T-helper 2 cell (primary cell): ENCODE measurements at places on chromosomes 5 and 9.

- no peak for DNase-seq
These were observed 126.5 kb upstream of the PAM start for GRCh38 chr5:102628441-102629175.

DNA sequence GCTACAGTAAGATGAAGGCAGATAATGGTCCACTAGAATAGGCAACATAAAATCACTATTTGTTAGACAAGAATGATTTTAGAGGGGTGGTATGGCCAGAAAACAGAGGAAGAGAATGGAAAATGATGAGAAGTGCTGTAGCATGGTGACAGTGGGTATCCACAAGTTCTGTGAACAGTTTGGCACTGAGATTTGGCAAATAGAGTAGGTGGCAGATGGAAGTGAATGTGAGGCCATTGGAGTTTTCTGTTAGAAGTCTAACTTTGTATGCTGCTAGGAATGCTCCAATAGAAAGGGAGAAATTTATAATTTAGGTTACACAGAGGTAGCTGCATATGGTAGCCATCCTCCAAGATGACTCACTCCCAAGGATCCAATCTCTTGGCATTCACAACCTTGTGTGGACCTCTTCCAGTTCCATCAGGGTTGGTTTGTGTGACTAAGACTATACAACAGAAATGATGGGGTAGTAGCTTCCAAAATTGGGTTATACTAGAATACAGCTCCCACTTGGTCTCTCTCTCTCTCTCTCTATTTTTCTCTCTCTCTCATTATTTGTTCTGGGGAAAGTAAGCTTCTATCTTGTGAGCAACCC, 646.9 kb upstream of the ZNF608 start:
- no peak for DNase-seq

GRCh38 chr5:76050134-76050533, 33.0 kb upstream of the SV2C start:
- no peak for DNase-seq

DNA sequence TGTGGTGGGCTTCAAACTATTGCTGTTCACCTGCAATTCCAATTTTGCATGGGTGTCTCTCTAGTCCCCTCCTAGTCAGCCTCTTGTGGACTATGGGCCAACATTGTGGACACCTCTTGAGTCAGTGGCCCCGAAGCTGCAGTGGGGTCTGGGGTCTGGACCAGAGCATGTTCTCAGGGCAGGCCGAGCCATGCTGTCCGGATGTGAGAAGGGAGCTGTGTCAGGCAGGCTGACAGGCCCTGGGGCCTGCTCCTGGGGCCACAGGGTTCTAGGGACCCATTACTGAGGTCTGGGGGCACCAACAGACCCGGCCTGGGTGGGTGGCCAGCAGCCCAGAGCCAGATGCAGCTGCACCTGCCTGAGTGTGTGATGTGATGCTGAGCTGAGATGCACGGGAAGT, 16.5 kb upstream of the IRX4 start:
- DNase-seq, result no peak

DNA sequence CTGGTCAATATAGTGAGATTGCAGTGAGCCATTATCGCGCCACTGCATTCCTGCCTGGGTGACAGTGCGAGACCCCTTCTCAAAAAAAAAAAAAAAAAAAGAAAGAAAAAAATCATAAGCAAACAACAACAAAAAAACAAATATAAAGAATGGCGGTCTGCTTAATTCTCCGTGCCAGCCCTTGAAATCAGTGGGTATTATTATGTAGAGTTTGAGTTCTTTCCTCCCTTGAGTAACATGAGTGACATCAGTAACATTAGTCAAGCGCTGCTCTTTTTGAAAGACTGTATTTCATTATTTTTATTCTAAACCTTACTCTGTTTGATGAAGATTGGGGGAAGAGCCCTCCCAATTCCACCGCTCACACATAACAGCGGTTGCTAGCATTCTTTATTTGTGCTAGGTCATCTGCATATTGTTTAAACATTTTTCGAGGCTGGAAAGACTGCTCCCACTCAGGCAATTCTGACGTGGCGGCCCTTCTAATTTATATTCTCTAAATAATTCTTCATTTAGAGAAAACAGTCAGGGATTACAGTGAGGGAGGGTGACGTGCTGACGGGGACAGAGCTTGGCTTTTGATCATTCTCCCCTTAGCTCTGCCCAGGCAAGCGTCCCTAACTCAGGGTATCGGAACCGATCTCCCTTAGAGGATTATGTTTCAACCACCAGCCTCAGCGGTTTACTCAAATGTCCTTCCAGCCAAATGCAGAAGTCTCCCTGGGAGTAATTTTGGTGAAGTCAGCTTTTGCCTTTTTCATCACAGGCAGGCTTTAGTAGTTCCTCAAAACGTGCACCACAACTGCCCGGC, 860 bp upstream of the MARCHF6 start:
- DNase-seq, result no peak

GRCh38 chr5:141186897-141187512, at the start of gene PCDHB9:
TSS of gene PCDHB9 (plus strand) at chr5:141187161. CDS start at chr5:141187319, 158 bp downstream.
- peak; percentile 26 for DNase-seq

- DNase-seq, result no peak
These were observed 7.1 kb downstream of the GTF3C5 start for GRCh38 chr9:133037775-133038515.

GRCh38 chr9:19759066-19759465, 29.8 kb downstream of the SLC24A2 start:
- DNase-seq, result no peak

DNA sequence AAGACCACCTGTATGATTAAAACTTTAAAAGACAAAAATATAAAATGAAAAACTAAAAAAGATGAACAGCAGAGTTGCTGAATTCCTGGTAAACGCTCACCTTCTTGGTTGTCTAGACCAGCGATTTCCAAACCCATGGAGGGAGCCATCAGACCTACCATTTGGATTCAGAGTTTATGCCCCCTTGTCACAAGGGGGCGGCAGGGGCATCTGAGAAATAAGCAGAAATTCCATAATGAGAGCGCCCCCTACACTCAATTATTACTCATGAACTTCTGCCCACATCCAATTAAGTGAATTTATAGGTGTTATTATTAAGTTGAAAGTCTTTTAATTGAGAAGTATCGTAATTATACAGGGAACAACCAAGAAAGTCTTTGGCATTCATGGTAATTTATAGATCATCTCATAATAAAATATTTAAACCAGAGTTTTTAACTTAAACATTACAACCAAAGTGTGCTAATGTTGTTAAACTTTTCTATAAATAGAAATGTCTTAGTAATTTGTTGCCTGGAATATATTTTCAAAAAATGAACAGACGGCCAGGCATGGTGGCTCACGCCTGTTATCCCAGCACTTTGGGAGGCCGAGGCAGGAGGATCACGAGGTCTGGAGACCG, 35.2 kb upstream of the SPATA31C2 start:
- DNase-seq, result no peak

DNA sequence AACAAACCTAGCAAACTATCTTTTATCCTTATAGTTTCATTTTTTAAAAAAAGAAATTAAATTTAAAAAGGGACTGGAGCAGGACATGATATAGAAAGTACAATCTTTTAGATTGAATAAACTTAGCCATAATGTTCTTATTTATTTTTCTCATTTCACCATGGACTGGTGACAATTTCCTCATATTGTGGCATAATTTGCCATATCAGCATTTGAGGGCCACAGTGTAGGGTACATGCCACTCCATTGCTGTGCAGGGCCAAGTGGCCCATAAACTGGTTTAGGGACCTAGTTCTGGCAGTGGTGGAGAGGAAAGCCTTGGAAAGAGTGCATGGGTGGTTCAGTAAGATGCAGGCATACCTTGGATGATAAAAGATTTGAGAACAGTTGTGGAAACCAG, 232.9 kb upstream of the ELL2 start:
- no peak for DNase-seq

GRCh38 chr9:107888773-107889227, 399.2 kb upstream of the KLF4 start:
- DNase-seq, result no peak

GRCh38 chr9:27336829-27337228, 39.9 kb upstream of the EQTN start:
- no peak for DNase-seq

GRCh38 chr5:169534311-169534880, 49.2 kb upstream of the SPDL1 start:
- DNase-seq, result no peak

DNA sequence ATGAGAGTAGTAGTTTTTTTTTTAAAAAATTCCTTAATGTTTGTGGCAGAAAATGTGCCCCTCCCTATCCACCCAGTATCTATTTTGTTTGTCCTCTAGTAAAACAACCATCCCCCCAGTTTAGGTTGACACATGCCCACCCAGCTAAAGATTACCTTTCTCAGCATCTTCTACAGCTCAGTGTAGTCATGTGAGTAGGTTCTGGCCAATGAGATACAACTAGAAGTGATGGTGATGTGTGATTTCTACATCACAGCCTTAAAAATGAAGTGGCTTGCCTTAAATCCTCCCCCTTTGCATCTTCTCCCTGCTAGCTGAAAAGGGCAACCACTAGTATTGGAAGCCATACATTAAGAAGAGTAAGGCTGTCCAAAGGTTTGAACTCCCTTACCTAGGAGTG, 14.9 kb downstream of the CHD1 start:
- DNase-seq, result no peak

DNA sequence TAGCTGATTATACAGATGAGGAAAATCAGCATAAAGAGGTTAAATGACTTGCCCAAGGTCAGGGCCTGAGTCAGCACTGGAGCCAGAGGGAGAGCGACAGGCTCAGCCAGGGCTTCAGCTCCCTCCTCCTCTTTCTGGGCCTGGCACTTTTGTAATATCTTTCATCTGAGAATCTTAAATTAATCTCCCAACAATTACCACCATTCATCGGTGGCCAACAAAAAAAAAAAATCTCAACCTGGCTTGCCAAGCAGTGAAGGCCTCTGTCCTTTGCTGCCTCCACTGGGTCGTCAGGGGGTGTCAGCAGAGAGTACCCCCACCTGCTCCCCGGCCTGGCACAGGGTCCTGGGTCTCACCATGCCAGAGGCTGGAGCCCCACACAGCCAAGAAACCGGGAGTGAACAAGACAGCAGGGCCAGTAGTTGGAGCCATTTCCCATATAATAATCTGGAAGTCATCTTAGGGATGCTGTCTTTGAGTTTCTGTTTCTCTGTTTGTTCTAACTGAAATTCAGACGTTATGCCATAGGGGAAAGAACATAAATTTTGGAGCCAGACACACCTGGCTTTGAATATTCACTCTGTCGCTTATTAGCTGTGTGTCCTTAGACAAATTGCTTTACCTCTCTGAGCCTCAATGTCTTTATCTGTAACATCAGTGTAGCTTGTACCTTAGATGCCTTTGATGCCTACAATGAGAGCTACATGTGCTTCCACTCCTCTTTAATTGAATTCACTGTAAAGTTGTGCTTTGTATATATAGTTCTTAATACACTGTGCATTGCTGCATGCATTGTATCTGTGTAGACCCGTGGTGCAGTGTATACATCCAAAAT, 299.9 kb upstream of the MSX2 start:
- no peak for DNase-seq

GRCh38 chr5:153714798-153715197, 224.3 kb downstream of the GRIA1 start:
- DNase-seq, result no peak

- no peak for DNase-seq
These were observed 54.4 kb downstream of the AUH start for GRCh38 chr9:91307279-91307678.

DNA sequence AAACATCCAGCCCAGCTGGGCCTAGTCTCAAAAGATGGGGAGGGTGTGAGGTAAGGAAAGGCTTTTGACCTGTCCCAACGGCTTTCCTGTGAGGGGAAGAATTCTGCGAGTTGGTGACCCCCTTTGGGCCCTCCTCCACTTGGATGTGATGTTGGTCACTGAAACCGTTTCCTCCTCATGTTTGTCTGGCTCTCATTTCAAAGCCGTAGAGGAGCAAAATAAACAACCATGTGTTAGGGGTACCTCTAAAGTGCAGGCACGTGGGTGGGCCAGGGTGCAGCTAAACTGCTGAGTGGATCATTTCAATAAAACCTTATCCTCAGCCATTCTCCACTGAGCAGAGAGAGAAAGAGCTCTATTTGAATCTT, 84.3 kb upstream of the MELK start:
- no peak for DNase-seq

- DNase-seq, result no peak
These were observed 14.8 kb upstream of the SMIM15 start for GRCh38 chr5:61177070-61177469.

DNA sequence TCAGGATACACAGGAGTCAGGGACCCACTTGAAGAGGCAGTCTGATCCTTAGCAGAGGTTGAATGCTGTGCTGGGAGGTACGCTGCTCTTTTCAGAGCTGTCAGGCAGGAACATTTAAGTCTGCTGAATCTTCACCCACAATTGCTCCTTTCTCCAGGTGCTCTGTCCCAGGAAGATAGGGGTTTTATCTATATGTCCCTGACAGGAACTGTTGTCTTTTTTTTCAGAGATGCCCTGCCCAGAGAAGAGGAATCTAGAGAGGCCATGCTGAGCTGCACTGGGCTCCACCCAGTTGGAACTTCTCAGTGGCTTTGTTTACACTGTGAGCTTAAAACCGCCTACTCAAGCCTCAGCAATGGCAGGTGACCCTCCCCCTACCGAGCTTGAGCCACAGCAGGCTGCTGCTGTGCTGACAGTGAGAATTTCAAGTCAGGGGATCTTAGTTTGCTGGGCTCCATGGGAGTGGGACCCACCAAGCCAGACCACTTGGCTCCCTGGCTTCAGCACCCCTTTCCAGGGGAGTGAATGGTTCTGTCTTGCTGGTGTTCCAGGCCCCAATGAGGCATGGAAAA, 169.0 kb downstream of the FBXL17 start:
- DNase-seq, result no peak

GRCh38 chr9:133845440-133845839, 107.3 kb upstream of the SARDH start:
- no peak for DNase-seq

DNA sequence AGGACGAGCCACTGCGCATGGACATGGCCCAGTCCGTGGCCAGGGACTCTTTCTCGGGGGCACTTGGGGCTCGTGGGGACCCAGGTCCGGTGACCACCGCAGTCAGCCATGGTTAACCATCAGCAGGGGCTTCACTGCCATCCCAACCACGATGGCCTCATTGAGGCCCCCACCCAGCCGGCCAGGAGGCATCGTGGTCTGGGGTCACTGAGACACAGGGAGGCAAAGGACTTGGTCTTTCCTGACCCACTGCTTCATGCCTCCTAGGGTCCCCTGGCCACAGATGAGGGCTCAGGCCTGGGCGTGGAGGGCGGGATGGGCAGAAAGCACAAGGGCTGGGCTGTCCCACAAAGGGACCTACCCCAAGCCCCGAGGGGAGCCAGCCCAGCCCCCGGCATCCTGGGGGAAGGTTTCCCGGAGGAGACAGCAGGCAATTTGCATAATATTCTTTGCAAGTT, 6.6 kb downstream of the NACC2 start:
- no peak for DNase-seq

DNA sequence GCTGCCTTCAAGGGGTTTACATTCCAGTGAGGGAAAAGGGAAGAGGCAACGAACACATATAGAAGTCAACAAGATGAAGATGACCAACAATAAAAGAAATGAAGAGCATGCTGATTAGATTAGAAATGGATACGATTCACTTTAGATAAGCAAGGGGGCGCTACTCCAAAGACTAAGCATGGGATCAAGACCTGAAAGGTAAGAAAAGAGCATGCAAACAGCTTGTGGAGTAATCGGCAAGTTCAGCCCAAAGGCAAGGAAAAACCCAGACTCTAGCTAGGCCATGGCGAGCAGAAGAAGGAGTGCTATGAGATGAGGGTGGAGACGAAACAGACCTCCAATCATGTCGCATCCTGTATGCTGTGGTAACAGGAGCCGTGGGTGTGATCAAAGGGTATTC, 124.4 kb downstream of the FANCC start:
- no peak for DNase-seq
